ENCODE measurements at places on chromosomes 7 and 10. TPM values are rescaled to one million over a fixed set of nuclear protein-coding genes. Genes with fewer than 3 reads are reported as not detected.

- no peak overlapping the region for H3K4me3 ChIP-seq
- no peaks in the 10 kb centered on the region for H3K4me1 ChIP-seq
- no peaks in the 10 kb centered on the region for H3K27me3 ChIP-seq
- no peak overlapping the region for H3K27ac ChIP-seq
- H3K36me3 ChIP-seq = no peaks in the 10 kb centered on the region
- no peak for DNase-seq
Observed at GRCh38 chr10:133346413-133346812, 760 bp upstream of the PRAP1 start.

DNA sequence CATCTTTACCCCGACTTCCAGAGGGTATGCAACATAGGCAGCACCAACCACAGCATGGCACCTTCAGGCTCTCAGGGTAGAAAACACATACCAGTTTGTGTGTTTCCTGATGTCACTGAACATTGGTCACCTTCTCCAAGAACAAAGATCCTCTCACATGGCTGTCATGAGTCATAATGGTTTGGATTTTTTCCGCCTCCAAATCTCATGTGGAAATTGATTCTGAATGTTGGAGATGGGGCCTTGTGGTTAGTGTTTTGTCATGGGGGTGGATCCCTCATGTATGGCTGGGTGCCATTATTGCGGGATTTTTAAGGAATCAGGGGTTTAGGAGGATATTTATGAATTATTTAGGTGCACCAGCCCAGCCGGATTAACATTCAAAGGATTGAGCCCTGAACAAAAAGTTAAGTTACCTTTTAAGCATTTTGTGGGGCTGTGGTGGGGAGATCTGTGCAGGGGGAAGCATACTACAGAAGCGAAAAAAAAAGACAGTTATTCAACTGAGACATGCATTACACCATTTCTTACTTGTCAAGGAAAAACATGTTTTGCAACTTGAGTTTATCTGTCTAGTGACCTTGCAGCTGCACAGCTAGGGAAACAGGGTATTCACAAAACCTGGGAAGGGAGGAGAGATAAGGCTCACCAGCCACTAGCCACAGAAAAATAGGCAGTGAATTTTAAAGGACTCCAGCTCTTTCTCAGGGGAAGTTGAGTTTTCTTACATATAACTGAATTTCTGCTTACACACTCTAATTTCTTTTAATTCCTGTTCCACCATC is 774.1 kb upstream of the AUTS2 start:
- no peaks in the 10 kb centered on the region for H3K4me1 ChIP-seq
- no peak overlapping the region for H3K4me3 ChIP-seq
- no peaks in the 10 kb centered on the region for H3K36me3 ChIP-seq
- H3K27me3 ChIP-seq = 0 out of 2 replicates have a peak, but pooled peaks cover 3% of the 10 kb centered on the region

- no peak overlapping the region for H3K27ac ChIP-seq
- H3K4me3 ChIP-seq = no peak overlapping the region
- DNase-seq = no peak
- no peaks in the 10 kb centered on the region for H3K27me3 ChIP-seq
Observed at GRCh38 chr10:43794181-43794815, 145.6 kb upstream of the ZNF32 start.

GRCh38 chr7:24005517-24005916 is 278.5 kb upstream of the NPY start:
- DNase-seq = no peak
- no peak overlapping the region for H3K27ac ChIP-seq
- no peaks in the 10 kb centered on the region for H3K4me1 ChIP-seq
- H3K36me3 ChIP-seq = no peaks in the 10 kb centered on the region
- H3K4me3 ChIP-seq = no peak overlapping the region
- no peaks in the 10 kb centered on the region for H3K27me3 ChIP-seq

DNA sequence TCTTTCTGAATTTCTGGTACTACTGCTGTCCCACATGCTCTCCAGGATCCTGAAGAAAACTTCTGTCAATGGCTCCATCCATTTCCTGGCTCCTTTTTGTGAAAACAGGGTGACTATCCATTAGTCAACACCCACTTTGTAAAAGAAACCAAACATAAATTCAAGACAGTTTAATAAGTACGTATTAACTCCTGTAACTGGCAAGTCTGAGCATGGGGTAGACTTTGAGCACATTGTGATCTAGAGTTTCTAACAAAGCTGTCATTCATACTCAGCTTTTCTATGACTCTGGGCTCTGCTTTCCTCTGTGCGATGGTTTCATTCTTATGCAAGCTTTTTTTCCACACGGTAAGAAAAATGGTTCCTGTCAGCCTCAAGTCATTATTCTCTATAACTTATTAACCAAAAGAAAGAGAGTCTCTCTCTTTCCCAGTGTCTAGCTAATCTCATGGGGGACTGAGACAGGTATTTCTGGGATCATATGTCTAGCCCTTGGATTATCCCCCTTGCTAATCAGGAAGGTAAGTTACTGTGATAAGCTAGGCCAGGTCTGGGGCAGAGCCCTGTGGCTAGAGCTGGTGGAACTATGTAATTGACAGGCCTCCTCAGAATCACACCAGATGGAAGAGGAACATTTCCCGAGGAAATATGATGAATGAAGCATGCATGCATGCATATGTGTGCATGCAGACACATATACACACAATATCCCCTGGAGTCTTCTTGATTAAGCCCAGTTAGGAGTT is 98.5 kb downstream of the GNAI1 start:
- DNase-seq = no peak
- H3K36me3 ChIP-seq = no peaks in the 10 kb centered on the region
- H3K27me3 ChIP-seq = no peaks in the 10 kb centered on the region
- H3K4me3 ChIP-seq = no peak overlapping the region
- H3K4me1 ChIP-seq = no peaks in the 10 kb centered on the region

DNA sequence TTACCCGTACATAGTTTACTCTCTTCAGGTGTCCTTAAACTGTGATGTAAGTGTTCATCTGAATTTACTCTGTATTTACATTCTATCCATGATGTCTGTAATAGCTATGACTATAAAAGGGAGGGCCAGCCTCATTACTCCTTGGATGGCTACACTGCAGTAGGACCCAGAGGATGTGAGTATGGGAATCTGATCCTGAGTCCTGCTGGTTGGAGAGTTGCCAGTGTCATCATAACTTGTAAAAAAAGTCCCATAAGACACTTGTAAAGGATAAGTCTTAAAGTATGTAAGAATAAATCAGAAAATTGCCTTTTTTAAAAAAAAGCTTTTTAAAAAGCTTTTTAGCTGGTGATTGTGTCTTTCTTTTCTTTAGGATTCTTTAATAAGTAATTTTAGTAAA is 95.4 kb downstream of the PPP1R9A start:
- DNase-seq = no peak
- H3K4me3 ChIP-seq = no peak overlapping the region
- H3K27me3 ChIP-seq = no peaks in the 10 kb centered on the region

The CTBP2 gene
- total RNA-seq = 0.15 TPM

The ADCY1 gene
- total RNA-seq = not detected

The AGAP3 gene
- total RNA-seq = 0.18 TPM

The C10orf67 gene
- total RNA-seq = not detected

The GHITM gene
- total RNA-seq = 82.3 TPM

The PAPOLB gene
- not detected for total RNA-seq
